ENCODE measurements at places on chromosomes 6 and 20. TPM values are rescaled to one million over a fixed set of nuclear protein-coding genes. Genes with fewer than 3 reads are reported as not detected.
A peak's percentile ranks its signal among the peaks of the same experiment; 100 is the strongest.

- no peak for DNase-seq
These were observed 4.0 kb downstream of the DSP start for GRCh38 chr6:7545316-7546019.

GRCh38 chr6:79949233-79949632 is 1.9 kb upstream of the ELOVL4 start:
- peak; percentile 46 for DNase-seq

DNA sequence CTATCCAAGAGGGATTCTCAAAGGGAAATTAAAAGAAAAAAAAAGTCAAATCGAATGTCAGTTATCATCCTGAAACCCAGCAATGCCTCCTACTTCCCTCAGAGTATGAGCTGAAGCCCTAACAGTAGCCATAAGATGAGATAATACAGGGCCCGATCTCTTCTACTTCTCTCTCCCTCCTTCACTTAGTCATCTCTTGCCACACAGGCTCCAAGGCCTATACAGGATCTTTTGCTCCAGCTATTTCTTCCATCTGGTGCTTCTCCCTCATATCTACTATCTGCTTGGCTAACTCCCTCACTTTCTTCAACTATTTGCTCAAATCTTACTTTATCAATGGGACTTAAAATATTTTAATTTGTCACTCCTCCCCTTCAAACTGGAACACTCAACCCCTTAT is 215.3 kb downstream of the RNGTT start:
- DNase-seq, result no peak

DNA sequence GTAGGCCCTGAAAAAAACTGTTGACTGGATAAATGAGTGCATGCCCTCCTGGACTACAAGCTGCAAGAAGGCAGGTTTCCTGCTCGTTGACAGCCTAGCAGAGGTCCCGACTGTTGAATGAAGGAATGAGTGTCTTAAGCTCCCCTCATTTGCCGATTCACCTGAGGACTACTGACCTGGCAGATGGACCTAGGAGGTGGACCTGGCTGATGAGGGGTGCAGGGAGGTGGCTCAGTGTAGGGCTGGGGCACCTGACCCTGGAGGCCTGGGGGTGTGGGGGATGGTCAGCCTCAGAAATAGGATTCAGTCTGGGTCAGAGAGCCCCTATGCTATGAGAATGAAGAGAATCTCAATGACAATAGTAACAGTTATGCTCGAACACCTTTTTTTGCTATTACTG is 11.6 kb upstream of the TFAP2C start:
- DNase-seq, result no peak

Gene LRRN4
- not detected for total RNA-seq

Gene SCUBE3
- total RNA-seq, result 22.2 TPM

Measured in neural crest cell (in vitro differentiated cells).